ENCODE measurements at places on chromosomes 3 and 15. TPM values are rescaled to one million over a fixed set of nuclear protein-coding genes. Genes with fewer than 3 reads are reported as not detected.

GPR27 gene
- 6.7 TPM for total RNA-seq

SLC24A1 gene
- total RNA-seq = 9.6 TPM

RASGRF1 gene
- total RNA-seq = 0.16 TPM

CASR gene
- 2.5 TPM for total RNA-seq

DNA sequence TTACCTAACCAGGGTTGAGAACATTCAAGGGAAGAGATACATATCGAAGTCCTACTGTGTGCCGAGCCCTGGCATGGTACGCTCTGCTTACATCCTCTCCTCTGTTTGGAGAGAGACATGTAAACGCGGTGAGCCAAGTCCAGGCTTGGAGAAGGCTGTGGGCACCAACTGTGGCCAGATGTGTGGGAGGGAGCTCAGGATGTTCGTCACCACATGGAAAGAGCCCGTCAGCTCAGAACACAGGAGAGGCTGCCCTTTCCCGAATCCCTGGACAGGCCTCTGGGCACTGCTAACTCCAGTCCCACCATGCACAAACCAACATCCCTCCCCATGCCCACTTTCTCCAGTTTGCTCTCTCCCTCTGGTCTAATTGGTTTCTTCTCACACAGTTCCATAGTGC lies 43.0 kb downstream of the MESD start:
- H3K4me3 ChIP-seq = no peak overlapping the region
- DNase-seq = no peak
- no peaks in the 10 kb centered on the region for H3K4me1 ChIP-seq

GRCh38 chr3:149375501-149376196 lies 1.8 kb downstream of the TM4SF1 start:
- DNase-seq = no peak
- no peak overlapping the region for H3K4me3 ChIP-seq
- H3K4me1 ChIP-seq = peaks cover 41% of the 10 kb centered on the region

DNA sequence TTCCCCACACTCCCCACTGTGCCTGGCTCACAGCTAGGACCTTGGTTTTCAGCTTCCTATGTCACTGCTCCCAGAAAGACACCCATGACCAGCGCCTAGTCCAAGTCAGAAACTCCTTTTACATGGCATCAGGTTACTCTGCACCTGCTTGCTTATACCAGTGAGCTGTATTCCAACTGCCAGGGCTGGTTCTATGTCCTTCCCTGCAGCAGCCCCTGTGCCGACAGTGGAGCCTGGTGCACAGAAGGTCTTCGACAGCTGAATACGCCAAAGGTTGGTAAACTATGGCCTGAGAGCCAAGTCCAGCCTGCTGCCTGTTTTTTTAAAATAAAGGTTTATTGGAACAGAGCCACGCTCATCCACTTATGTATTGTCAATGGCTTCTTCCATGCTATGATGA lies 102.5 kb downstream of the IQSEC1 start:
- H3K27ac ChIP-seq = no peak overlapping the region
- H3K4me1 ChIP-seq = peaks cover 17% of the 10 kb centered on the region
- H3K27me3 ChIP-seq = peaks cover 27% of the 10 kb centered on the region
- no peak for DNase-seq
- H3K36me3 ChIP-seq = no peaks in the 10 kb centered on the region
- H3K4me3 ChIP-seq = no peak overlapping the region

- peaks cover 21% of the 10 kb centered on the region for H3K4me1 ChIP-seq
- H3K36me3 ChIP-seq = peaks cover 1% of the 10 kb centered on the region
Measured at GRCh38 chr3:99854756-99855298, 37.2 kb downstream of the CMSS1 start.

- H3K27me3 ChIP-seq = peaks cover 43% of the 10 kb centered on the region
- H3K4me3 ChIP-seq = no peak overlapping the region
- peaks cover 5% of the 10 kb centered on the region for H3K36me3 ChIP-seq
- DNase-seq = no peak
- H3K27ac ChIP-seq = no peak overlapping the region
- peaks cover 4% of the 10 kb centered on the region for H3K4me1 ChIP-seq
Measured at GRCh38 chr3:24605511-24606028, 110.9 kb upstream of the THRB start.

- no peak overlapping the region for H3K4me3 ChIP-seq
- H3K27me3 ChIP-seq = peaks cover 8% of the 10 kb centered on the region
- H3K27ac ChIP-seq = no peak overlapping the region
Measured at GRCh38 chr3:159829539-159830227, 159.0 kb upstream of the IL12A start.

DNA sequence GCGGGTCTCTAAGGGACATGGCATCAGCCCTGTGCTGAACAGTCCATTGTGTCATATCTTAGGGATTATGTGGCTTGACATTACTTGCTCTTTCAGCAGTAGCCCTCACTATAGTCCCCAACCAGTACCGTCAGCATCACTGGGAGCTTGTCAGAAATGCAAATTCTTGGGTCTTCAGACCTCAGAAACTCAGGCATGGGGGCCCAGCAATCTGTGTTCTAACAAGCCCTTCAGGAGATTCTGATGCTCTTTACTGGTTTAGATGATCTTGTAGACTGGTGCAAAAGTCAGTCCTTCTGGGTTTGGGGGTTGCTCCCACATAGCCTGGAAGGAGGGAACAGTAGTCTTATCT lies 39.0 kb upstream of the TRAK1 start:
- H3K27me3 ChIP-seq = no peaks in the 10 kb centered on the region
- H3K36me3 ChIP-seq = no peaks in the 10 kb centered on the region
- DNase-seq = no peak
- no peak overlapping the region for H3K4me3 ChIP-seq
